HepG2 (cell line): ENCODE measurements at places on chromosomes 5 and 9. TPM values are rescaled to one million over a fixed set of nuclear protein-coding genes. Genes with fewer than 3 reads are reported as not detected.

DNA sequence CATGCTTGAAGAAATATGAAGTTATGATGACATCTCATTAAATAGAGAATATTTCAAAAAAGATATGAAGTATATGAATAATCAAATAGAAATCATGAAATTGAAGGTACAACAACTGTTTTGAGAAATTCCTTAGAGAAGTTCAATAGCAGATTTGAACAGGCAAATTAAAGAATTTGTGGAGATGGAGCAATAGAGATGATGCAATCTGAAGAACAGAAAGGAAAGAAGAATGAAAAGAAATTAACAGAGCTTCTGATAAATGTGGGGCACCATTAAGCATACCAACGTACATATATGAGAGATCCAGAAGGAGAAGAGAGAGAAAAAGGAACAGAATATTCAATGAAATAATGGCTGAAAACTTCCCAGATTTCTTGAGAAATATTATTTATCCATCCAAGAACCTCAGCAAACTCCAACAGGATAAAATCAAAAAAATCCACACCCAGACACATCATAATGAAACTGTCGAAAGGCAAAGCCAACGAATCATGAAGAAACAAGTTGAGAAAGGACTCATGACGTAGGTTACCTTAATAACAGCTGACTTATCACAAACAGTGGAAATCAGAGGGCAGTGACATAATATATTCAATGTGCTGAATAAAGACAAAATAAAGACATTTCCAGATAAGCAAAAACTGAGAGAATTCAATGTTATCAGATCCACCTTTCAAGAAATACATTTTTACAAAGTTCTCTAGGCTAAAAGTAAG is 297.2 kb upstream of the TARS1 start:
- H3K4me3 ChIP-seq: no peak overlapping the region
- H3K27ac ChIP-seq: no peak overlapping the region
- DNase-seq: no peak

GRCh38 chr5:109439590-109439989 is 29.8 kb upstream of the PJA2 start:
- H3K4me1 ChIP-seq: no peaks in the 10 kb centered on the region
- no peaks in the 10 kb centered on the region for H3K27me3 ChIP-seq
- H3K27ac ChIP-seq: no peak overlapping the region
- no peak for DNase-seq
- no peak overlapping the region for H3K4me3 ChIP-seq
- no peaks in the 10 kb centered on the region for H3K36me3 ChIP-seq

DNA sequence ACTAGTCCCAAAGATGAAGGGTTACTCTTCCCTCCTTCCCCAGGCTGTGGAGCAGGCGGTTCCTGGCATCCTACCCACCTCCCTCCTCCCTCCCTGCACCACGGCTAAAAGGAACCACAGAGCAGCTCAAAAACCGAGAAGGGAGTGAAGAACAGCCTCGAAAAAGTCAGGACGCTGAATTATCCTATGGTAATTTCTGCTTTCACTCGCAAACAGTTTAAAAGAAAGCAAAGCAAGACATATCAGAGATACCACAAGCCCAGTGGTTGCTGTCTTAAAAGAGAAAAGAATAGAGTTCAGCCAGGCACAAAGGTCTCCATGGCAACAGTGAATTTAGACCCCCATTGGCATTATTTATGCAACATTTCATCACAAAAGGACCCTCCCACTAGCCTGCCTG is 315.4 kb downstream of the CTNND2 start:
- H3K4me1 ChIP-seq: peaks cover 21% of the 10 kb centered on the region
- H3K27ac ChIP-seq: no peak overlapping the region
- DNase-seq: no peak
- H3K36me3 ChIP-seq: no peaks in the 10 kb centered on the region
- H3K27me3 ChIP-seq: no peaks in the 10 kb centered on the region

GRCh38 chr5:15643731-15644130 is 143.8 kb downstream of the FBXL7 start:
- no peaks in the 10 kb centered on the region for H3K4me1 ChIP-seq
- H3K27me3 ChIP-seq: no peaks in the 10 kb centered on the region
- no peak overlapping the region for H3K4me3 ChIP-seq
- no peak overlapping the region for H3K27ac ChIP-seq
- no peaks in the 10 kb centered on the region for H3K36me3 ChIP-seq

The PCDHGB1 gene
- total RNA-seq: 0.95 and 2.6 TPM in 2 replicates

The SPACA9 gene
- total RNA-seq: 0.13 and 0.15 TPM in 2 replicates

The ANKRD31 gene
- total RNA-seq: 0.08 and 0.09 TPM in 2 replicates

GRCh38 chr5:55234121-55234700 is 803 bp upstream of the CCNO start:
- H3K4me3 ChIP-seq: peak overlapping the region; percentile 68
- peaks cover 37% of the 10 kb centered on the region for H3K4me1 ChIP-seq
- no peaks in the 10 kb centered on the region for H3K36me3 ChIP-seq
- H3K27me3 ChIP-seq: peaks cover 7% of the 10 kb centered on the region; the same call in 1 of the 2 replicates
- no peak for DNase-seq

The ADAMTSL1 gene
- not detected in 2 replicates for total RNA-seq

The FBXW5 gene
- 47.4 and 60.4 TPM in 2 replicates for total RNA-seq

GRCh38 chr9:35920051-35920620 is 10.8 kb downstream of the SPAAR start:
- peaks cover 46% of the 10 kb centered on the region for H3K4me1 ChIP-seq
- DNase-seq: peak; percentile 36
- no peaks in the 10 kb centered on the region for H3K36me3 ChIP-seq
- no peaks in the 10 kb centered on the region for H3K27me3 ChIP-seq

DNA sequence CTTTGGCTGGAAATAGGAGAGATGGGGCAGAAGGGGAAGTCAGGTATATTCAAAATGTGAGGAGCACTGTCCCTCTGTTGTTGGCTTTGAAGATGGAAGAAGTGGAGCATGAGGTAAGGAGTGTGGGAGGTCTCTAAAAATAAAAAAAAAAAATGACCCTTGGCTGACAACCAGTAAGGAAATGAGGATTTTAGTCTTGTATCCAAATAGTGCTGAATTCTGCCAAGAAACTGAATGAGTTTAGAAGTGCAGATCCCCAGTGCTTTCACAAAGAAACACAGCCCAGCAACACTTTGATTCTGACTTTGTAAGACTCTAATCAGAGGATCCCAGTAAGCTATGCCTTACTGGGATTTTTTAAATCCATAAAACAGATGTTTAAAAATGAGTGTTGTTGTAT is 367.9 kb downstream of the CYLC2 start:
- no peak overlapping the region for H3K27ac ChIP-seq
- no peak for DNase-seq
- no peaks in the 10 kb centered on the region for H3K27me3 ChIP-seq

- H3K36me3 ChIP-seq: peaks cover 53% of the 10 kb centered on the region
- DNase-seq: no peak
- no peak overlapping the region for H3K4me3 ChIP-seq
These were observed 75.6 kb downstream of the GAPVD1 start for GRCh38 chr9:125337236-125337635.

The MORN5 gene
- total RNA-seq: not detected in 2 replicates

The SHLD3 gene
- total RNA-seq: 6.8 and 8.1 TPM in 2 replicates

DNA sequence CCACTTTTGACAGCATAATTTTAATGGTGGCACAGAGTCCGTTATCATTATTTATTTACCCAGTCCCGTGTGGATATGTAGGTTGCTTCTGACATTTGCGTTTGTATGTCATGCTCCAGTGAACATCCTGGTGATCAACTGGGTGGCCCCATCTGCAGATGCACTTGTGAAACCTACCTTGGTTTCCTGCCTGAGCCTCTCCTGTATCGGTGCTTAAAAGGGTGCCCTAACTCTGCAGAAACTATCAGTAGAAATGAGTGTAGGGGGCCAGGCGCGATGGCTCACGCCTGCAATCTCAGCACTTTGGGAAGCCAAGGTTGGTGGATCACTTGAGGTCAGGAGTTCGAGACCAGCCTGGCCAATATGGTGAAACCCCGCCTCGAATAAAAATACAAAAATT is 92.1 kb upstream of the IER5L start:
- H3K4me3 ChIP-seq: no peak overlapping the region
- H3K27ac ChIP-seq: no peak overlapping the region
- DNase-seq: no peak
- peaks cover 20% of the 10 kb centered on the region; the same call in 1 of the 2 replicates for H3K4me1 ChIP-seq
- no peaks in the 10 kb centered on the region for H3K36me3 ChIP-seq

GRCh38 chr5:52560366-52560765 is 227.3 kb upstream of the ITGA1 start:
- no peaks in the 10 kb centered on the region for H3K4me1 ChIP-seq
- no peak for DNase-seq
- H3K27ac ChIP-seq: no peak overlapping the region

DNA sequence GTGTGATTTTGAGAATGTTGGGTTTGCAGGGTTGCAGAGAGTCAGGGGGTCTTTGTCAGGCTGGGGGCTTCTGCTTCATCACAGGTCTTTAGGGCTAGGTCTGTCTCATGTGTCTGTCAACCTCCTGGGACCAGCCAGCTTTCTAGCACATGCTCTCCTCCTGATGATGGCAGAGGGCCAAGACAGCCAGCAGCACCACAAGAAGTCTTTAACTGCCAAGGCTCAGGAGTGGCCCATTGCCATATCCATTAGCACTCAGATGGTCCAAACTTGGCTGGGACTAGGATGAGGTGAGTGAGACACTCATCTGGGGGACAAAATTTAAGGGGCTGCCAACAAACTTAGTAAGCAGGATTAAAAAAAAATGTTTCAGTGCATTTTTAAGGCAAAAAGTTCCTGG is 384.2 kb upstream of the CDH10 start:
- DNase-seq: no peak
- H3K27me3 ChIP-seq: no peaks in the 10 kb centered on the region
- no peaks in the 10 kb centered on the region for H3K36me3 ChIP-seq
- no peak overlapping the region for H3K27ac ChIP-seq

GRCh38 chr5:38695021-38695958 is 138.8 kb upstream of the LIFR start:
- no peak overlapping the region for H3K27ac ChIP-seq
- peaks cover 21% of the 10 kb centered on the region for H3K4me1 ChIP-seq
- H3K36me3 ChIP-seq: no peaks in the 10 kb centered on the region
- no peak overlapping the region for H3K4me3 ChIP-seq

- H3K36me3 ChIP-seq: no peaks in the 10 kb centered on the region
- peaks cover 29% of the 10 kb centered on the region for H3K4me1 ChIP-seq
- no peak for DNase-seq
- no peak overlapping the region for H3K4me3 ChIP-seq
- no peak overlapping the region for H3K27ac ChIP-seq
These were observed 76.4 kb downstream of the PHAX start for GRCh38 chr5:126677121-126677520.

DNA sequence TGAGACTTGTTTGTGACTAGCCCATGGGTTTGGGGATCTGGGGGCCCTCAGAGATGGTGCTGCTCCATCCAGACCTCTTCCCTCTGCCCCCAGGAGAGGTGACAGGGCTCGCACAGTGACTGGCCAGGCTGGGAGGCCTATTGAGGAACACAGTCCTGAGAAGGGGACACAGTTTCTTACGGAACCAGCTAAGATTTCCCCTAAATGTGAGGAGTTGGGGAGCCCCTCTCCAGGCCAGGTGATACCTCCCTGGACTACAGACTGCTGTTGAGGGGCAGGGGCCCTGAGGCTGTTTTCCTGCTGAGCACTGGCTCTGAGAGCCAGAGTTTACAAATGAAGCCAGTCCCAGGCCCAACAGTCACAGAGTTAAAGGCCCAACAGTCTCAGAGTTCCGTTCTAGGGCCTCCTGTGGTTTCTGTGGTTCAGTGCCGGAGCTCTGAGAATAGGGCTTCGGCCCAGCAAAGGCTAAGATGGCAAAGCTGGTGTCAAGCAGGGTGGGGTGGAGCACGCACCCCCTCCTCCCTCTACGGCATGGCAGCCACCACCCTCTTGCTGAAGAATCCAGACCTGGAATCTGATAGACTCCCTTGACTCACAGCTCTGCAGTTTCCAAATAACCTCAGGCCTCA is 1.1 kb upstream of the SEMA4D start:
- peaks cover 54% of the 10 kb centered on the region for H3K27me3 ChIP-seq
- DNase-seq: no peak
- peaks cover 8% of the 10 kb centered on the region for H3K4me1 ChIP-seq
- H3K27ac ChIP-seq: no peak overlapping the region
- H3K36me3 ChIP-seq: no peaks in the 10 kb centered on the region
